Esophagus muscularis mucosa (tissue), 4 donors: ENCODE measurements at places on chromosomes 7 and 10. TPM values are rescaled to one million over a fixed set of nuclear protein-coding genes. Genes with fewer than 3 reads are reported as not detected.

GRCh38 chr7:8360564-8361153 is 72.8 kb upstream of the NXPH1 start:
- no peaks in the 10 kb centered on the region for H3K4me1 ChIP-seq
- H3K36me3 ChIP-seq, result no peaks in the 10 kb centered on the region
- H3K4me3 ChIP-seq, result no peak overlapping the region
- H3K27ac ChIP-seq, result no peak overlapping the region

AKR1C2 gene
- 9.9 TPM for total RNA-seq

DNA sequence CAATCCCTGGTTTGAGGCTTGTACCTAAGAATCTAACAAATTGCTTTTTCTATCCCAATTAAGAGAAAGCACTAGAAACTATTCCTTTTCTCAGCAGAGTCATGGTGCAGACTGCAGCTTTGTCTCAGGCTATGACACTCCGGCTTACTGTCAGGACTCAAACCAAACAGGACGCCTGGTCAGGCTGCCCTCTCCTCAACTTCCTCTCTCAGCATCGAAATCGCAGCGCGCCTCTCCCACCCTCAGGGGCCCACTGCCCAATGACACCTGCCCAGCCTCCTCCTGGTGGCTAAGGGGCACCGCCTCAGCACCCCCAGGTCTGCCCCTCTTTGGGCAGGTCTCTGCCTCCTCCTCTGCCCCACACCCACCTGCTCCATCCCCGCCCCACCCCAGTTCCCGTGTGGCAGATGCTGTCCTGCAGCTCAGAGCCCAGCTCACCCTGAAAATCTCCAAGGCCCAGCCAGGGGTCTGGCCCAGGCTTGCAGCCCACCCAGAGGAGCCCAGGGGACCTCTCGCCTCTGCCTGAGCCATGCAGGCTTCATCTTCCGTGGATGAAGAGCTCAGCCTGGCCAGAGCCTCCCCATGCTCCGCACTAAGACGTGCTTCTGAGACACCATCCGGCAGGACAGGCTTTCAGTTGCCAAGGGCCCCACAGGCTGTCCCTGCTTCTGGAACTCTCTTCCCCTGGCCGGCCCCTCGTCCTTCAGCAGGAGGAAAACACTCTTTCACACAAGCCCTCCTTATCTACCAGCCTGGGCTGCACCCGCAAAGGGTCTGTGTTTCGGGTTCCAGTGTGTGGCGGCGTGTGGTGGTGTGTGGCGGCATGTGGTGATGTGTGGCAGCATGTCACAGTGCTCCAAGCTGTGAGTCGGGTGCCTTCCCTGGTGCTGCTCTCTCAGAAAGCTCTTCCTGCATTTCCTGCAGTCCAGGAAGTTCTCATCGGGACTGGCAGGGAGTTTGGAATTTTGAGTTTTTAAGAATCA is 16.4 kb upstream of the PTPRN2 start:
- H3K27ac ChIP-seq, result no peak overlapping the region
- no peaks in the 10 kb centered on the region for H3K27me3 ChIP-seq
- H3K36me3 ChIP-seq, result no peaks in the 10 kb centered on the region

- H3K4me3 ChIP-seq, result no peak overlapping the region
- DNase-seq, result no peak
- no peaks in the 10 kb centered on the region for H3K27me3 ChIP-seq
- H3K36me3 ChIP-seq, result no peaks in the 10 kb centered on the region
- H3K4me1 ChIP-seq, result no peaks in the 10 kb centered on the region
- H3K27ac ChIP-seq, result no peak overlapping the region
These were observed 997.0 kb upstream of the POT1 start for GRCh38 chr7:125926621-125927020.

GRCh38 chr10:130770018-130770630 is 541.4 kb downstream of the TCERG1L start:
- H3K27ac ChIP-seq, result no peak overlapping the region
- no peak for DNase-seq
- no peaks in the 10 kb centered on the region for H3K36me3 ChIP-seq
- no peaks in the 10 kb centered on the region for H3K4me1 ChIP-seq
- no peak overlapping the region for H3K4me3 ChIP-seq
- no peaks in the 10 kb centered on the region for H3K27me3 ChIP-seq

GRCh38 chr10:124691421-124692099 is 52.6 kb downstream of the FAM53B start:
- H3K4me3 ChIP-seq, result no peak overlapping the region
- peaks cover 42% of the 10 kb centered on the region for H3K4me1 ChIP-seq
- peaks cover 36% of the 10 kb centered on the region for H3K36me3 ChIP-seq
- DNase-seq, result no peak
- no peak overlapping the region for H3K27ac ChIP-seq

GRCh38 chr10:34484164-34484563 is 330.9 kb downstream of the PARD3 start:
- H3K27ac ChIP-seq, result no peak overlapping the region
- H3K4me3 ChIP-seq, result no peak overlapping the region
- H3K4me1 ChIP-seq, result no peaks in the 10 kb centered on the region
- H3K27me3 ChIP-seq, result no peaks in the 10 kb centered on the region
- DNase-seq, result no peak

SPDYE9 gene
- not detected for total RNA-seq

BLNK gene
- 1.3 TPM for total RNA-seq

DNA sequence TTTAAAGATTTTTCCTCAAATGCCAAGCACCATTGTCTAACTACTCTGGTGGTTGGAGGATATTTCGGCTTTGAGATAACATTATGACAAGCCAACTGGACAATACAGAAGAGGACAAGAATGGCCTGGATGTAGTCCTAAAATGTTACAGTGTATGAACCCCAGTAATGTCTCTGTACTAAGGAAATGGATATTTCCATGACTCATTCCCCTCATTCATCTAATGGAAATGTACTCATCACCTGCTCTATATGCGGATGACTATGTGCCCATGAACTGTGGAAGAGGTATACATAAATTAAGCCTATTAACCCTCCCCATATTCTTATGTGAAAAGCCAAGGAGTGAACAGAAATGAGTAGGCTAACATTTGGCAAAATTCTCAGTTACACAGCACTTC is 207.9 kb downstream of the CACNA2D1 start:
- H3K4me1 ChIP-seq, result peaks cover 7% of the 10 kb centered on the region
- H3K4me3 ChIP-seq, result no peak overlapping the region
- no peaks in the 10 kb centered on the region for H3K27me3 ChIP-seq
- DNase-seq, result no peak

- H3K27ac ChIP-seq, result no peak overlapping the region
- H3K4me3 ChIP-seq, result no peak overlapping the region
- H3K4me1 ChIP-seq, result no peaks in the 10 kb centered on the region
- no peaks in the 10 kb centered on the region for H3K36me3 ChIP-seq
These were observed 442.6 kb upstream of the TEX47 start for GRCh38 chr7:89238156-89238555.

ADAM12 gene
- 1.2 TPM for total RNA-seq

DNA sequence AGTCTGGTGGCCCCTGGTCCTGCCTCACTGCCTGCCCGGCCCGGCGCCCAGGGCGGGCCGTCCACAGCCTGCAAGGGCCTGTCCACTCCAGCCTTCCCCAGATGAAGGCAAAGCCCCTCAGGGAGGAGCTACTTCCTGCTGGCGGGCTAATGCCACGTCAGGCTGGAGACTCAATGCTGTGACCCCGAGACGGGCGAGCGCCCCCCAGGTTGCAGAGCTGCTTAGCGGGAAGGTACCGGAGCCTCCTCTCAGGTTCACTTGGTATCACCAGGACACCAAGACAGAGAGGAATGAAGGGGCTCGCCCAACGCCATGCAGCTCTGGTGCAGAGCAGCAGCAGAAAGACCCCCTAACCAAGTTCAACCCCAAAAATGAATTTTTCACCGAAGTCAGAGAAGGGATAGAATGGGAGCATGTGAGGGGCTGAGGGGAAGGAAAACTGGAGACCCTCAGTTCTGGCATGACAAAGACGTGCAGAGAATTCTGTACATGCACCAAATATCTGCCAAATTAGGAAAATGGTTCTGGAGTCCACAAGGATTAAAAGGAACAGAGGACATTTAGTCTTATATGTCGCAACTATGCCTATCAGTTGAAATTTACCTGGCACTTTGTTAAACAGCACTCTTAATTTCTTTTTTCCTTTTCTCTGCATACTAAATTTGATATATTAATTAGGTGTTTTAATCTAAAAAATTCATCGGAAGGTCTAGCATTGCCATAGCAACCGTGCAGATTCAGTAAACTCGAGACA is 2.8 kb downstream of the STK32C start:
- no peak overlapping the region for H3K4me3 ChIP-seq
- H3K27me3 ChIP-seq, result no peaks in the 10 kb centered on the region
- no peak for DNase-seq
